ENCODE measurements at places on chromosomes 16 and 17.

- peak overlapping the region; percentile 85 for H3K27ac ChIP-seq
- H3K27me3 ChIP-seq = no peaks in the 10 kb centered on the region
- H3K36me3 ChIP-seq = peaks cover 17% of the 10 kb centered on the region
- H3K4me3 ChIP-seq = no peak overlapping the region
Measured at GRCh38 chr17:35713069-35713728, 18.2 kb upstream of the RASL10B start.

- H3K4me3 ChIP-seq = no peak overlapping the region
- H3K36me3 ChIP-seq = no peaks in the 10 kb centered on the region
- H3K4me1 ChIP-seq = no peaks in the 10 kb centered on the region
- H3K27me3 ChIP-seq = no peaks in the 10 kb centered on the region
- DNase-seq = no peak
Measured at GRCh38 chr16:19479302-19479721, 42.6 kb downstream of the GDE1 start.

DNA sequence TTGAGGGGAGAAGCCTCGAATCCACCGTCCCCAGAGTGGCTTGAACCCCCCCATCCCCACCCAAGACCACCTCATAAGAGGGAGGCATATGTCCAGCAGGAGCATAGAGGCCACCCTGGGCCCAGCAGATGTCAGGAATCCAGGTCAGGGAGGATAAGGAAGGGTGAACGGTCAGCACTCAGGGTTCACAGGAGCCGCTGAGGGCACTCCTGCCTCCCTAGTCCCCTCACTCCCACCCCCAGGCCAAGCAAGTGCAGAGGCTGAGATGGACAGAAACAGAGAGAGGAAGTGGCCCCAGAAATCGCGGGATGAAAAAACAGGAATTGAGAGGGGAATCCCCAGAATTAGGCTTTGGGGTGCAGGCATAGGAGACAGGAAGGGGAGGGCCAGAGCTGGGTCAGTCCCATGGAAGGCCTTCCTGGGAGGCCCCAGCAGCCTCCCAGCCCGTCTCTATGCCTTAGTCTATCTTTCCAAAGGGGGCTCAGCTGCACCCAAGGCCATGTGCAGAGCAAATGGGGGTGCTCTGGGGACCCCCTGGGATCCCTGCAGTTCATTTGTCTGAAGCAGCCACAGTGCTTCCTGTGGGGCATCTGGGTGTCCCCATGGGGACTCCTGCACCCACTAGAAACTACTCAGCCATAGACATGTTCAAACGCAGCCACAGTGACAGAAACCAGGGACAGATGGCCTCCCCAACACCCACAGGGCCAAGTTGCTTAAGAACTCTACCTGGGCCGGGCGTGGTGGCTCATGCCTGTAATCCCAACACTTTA, 1.7 kb downstream of the CMTM3 start:
- peak overlapping the region; percentile 96 for H3K27ac ChIP-seq
- no peaks in the 10 kb centered on the region for H3K27me3 ChIP-seq
- H3K36me3 ChIP-seq = no peaks in the 10 kb centered on the region
- H3K4me1 ChIP-seq = no peaks in the 10 kb centered on the region

- no peaks in the 10 kb centered on the region for H3K27me3 ChIP-seq
- no peak overlapping the region for H3K4me3 ChIP-seq
- no peaks in the 10 kb centered on the region for H3K4me1 ChIP-seq
- no peak for DNase-seq
Measured at GRCh38 chr16:13139661-13140241, 238.4 kb downstream of the SHISA9 start.

- H3K4me1 ChIP-seq = peaks cover 61% of the 10 kb centered on the region
- no peaks in the 10 kb centered on the region for H3K27me3 ChIP-seq
- no peak overlapping the region for H3K27ac ChIP-seq
- H3K36me3 ChIP-seq = peaks cover 34% of the 10 kb centered on the region
- no peak for DNase-seq
Measured at GRCh38 chr17:19309701-19310100, 52.8 kb downstream of the B9D1 start.

DNA sequence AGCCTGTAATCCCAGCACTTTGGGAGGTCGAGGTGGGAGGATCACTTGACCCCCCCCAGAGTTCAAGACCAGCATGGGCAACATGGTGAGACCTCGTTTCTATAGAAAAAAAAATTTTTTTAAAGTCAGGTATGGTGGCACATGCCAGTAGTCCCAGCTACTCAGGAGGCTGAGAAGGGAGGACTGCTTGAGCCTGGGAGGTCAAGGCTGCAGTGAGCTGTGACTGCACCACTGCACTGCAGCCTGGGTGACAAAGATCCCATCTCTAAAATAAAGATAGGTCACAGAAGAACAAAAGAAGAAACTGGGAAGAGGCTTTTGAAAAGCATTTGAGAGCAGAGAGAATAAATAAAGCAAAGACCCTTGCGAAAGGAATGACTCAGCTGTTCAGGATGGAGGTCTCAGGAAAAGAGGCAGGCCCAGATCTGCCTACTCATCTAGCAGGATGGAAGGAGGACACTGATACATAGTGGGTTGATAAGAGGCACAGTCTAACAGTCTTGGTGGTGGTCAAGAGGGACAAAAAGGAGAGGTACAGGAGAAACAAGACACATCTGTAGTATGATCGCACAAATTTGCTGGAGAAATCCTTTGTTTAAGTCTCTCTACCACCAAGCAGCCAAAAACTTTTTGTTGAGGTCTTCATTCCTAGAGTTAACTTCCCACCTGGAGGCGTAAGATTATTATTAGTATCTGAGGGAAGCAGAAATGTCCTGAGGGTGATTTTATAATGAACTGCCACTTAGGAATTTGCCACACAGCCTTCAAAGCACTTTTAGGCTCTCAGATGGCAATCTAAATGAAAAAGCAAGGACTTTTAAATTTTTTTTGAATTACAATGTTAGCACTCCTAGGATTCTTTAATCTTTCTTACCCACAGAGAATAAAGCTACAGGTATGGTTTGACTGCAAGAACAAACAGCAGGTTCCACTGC, 17.6 kb downstream of the ZSWIM7 start:
- H3K4me1 ChIP-seq = no peaks in the 10 kb centered on the region
- H3K36me3 ChIP-seq = peaks cover 11% of the 10 kb centered on the region
- H3K27me3 ChIP-seq = no peaks in the 10 kb centered on the region
- no peak for DNase-seq

DNA sequence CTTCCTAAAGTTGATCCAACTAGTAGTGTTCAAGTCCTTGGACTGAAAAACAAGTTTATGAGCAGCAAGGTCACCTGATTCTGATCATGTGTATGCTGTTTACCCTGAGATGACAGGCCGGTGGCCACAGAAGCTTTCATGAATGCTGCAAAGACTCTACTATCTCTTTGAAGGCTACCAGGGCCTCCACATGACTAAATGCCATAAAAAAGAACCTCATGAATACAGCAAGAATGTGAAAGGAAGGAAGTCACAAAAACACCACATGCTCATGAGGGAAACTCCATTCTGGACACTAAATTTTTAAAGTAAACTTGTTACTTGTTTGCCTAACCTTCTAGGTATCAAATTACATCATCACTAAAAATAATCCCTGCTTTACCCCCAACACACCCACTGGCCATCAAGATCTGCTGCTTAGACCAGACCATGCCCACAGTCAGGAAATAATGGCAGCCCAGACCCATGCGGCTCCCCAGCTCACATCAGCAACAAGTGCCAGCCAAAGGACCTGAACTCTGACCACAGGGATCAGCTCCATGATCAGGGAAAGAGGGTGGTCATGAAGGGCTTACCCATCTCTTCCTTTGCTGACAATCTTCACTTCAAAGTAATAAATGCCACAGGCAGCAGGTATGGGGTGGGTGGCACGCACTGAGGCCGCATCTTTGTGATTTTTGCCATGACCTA, 1.4 kb downstream of the RANBP10 start:
- H3K36me3 ChIP-seq = peaks cover 11% of the 10 kb centered on the region
- H3K4me1 ChIP-seq = peaks cover 30% of the 10 kb centered on the region
- no peaks in the 10 kb centered on the region for H3K27me3 ChIP-seq

GRCh38 chr17:65797101-65797500, 235.7 kb upstream of the AXIN2 start:
- H3K36me3 ChIP-seq = no peaks in the 10 kb centered on the region
- no peak overlapping the region for H3K27ac ChIP-seq
- H3K4me3 ChIP-seq = no peak overlapping the region
- H3K4me1 ChIP-seq = no peaks in the 10 kb centered on the region

DNA sequence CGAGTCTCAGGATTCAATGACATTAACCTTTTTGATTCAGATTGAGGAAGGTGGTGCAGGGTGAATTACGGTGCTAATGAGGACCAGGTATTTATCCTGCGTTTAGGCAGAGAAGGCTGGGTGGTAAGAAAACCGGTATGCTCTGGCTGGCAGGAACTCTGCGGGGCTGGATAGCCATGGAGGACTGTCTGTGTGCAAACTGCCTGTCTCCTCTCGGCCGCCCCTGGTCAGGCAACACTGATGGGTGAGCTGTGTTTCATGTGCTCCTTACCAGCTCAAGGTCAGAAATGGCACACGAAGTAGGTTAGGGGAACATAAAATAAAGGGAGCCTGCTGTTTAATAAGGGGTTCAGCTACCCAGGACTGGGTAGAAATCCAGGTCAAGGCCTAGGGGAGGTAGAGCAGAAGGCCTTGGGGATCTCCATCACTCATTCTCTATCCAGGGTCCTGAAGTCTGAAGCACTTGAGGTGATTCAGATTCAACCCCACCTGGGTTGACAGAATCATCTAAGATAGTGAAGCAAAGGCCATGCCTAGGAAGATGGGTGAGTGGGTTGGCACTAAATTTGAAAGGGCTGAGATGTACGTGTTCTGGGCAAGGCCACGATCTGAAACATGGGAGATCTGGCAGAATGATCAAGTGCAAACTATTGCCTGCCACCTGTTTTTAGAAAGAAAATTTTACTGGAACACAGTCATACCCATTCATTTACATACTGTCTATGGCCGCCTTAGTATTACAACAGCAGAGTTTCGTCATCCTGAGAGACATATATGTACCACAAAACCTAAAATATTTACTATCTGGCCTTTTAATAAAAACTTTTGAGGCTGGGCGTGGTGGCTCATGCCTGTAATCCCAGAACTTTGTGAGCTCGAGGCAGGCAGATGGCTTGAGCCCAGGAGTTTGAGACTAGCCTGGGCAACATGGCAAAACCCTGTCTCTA, 292.5 kb downstream of the XYLT1 start:
- DNase-seq = no peak
- H3K27ac ChIP-seq = no peak overlapping the region
- H3K27me3 ChIP-seq = no peaks in the 10 kb centered on the region
- no peaks in the 10 kb centered on the region for H3K36me3 ChIP-seq

GRCh38 chr16:55369151-55369550, 45.1 kb downstream of the IRX6 start:
- no peak overlapping the region for H3K4me3 ChIP-seq
- H3K27ac ChIP-seq = peak overlapping the region; percentile 10
- DNase-seq = no peak
- peaks cover 35% of the 10 kb centered on the region for H3K27me3 ChIP-seq
- no peaks in the 10 kb centered on the region for H3K36me3 ChIP-seq

GRCh38 chr17:57037411-57037810, 47.6 kb upstream of the AKAP1 start:
- no peak overlapping the region for H3K27ac ChIP-seq
- no peaks in the 10 kb centered on the region for H3K36me3 ChIP-seq
- H3K4me3 ChIP-seq = no peak overlapping the region
- peaks cover 41% of the 10 kb centered on the region for H3K4me1 ChIP-seq
- DNase-seq = no peak
- H3K27me3 ChIP-seq = no peaks in the 10 kb centered on the region

GRCh38 chr16:80615735-80616134, 74.9 kb downstream of the DYNLRB2 start:
- H3K27ac ChIP-seq = no peak overlapping the region
- no peaks in the 10 kb centered on the region for H3K36me3 ChIP-seq
- no peak overlapping the region for H3K4me3 ChIP-seq
- H3K4me1 ChIP-seq = no peaks in the 10 kb centered on the region
- H3K27me3 ChIP-seq = no peaks in the 10 kb centered on the region
- no peak for DNase-seq

DNA sequence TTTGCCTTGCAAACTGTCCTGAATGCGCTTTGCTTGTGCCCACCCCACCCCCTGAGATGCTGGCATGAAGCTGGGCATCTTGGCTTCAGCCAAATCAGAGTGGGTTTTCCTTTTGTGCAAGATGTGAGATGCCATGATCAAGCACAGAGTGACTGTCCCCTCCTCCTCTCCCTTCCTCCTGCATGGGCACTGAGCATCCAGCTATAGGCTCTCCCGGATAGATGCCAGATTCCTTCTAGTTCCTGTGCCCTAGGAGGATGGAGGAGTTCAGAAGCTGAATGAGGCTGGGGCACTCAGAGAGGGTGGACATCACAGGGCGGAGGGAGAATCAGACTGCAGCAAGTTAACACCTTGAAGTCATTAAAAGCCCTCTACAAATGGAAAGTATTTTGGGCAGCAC, 384.1 kb upstream of the CCL2 start:
- H3K36me3 ChIP-seq = no peaks in the 10 kb centered on the region
- H3K4me3 ChIP-seq = no peak overlapping the region
- no peaks in the 10 kb centered on the region for H3K4me1 ChIP-seq
- no peak for DNase-seq

GRCh38 chr16:5451641-5452040, 354.0 kb upstream of the EEF2KMT start:
- H3K27me3 ChIP-seq = no peaks in the 10 kb centered on the region
- H3K4me1 ChIP-seq = no peaks in the 10 kb centered on the region
- H3K36me3 ChIP-seq = no peaks in the 10 kb centered on the region
- no peak overlapping the region for H3K27ac ChIP-seq
- no peak for DNase-seq
- H3K4me3 ChIP-seq = no peak overlapping the region

GRCh38 chr17:77475016-77475976, 334.5 kb downstream of the SEC14L1 start:
- H3K27me3 ChIP-seq = no peaks in the 10 kb centered on the region
- no peak for DNase-seq
- H3K4me3 ChIP-seq = no peak overlapping the region
- H3K27ac ChIP-seq = no peak overlapping the region
- H3K36me3 ChIP-seq = no peaks in the 10 kb centered on the region

GRCh38 chr17:42555122-42555622, 2.4 kb downstream of the HSD17B1 start:
- peaks cover 28% of the 10 kb centered on the region for H3K4me1 ChIP-seq
- no peaks in the 10 kb centered on the region for H3K27me3 ChIP-seq
- peaks cover 3% of the 10 kb centered on the region for H3K36me3 ChIP-seq
